ENCODE measurements at places on chromosomes 1 and 21. TPM values are rescaled to one million over a fixed set of nuclear protein-coding genes. Genes with fewer than 3 reads are reported as not detected.
A peak's percentile ranks its signal among the peaks of the same experiment; 100 is the strongest.

DNA sequence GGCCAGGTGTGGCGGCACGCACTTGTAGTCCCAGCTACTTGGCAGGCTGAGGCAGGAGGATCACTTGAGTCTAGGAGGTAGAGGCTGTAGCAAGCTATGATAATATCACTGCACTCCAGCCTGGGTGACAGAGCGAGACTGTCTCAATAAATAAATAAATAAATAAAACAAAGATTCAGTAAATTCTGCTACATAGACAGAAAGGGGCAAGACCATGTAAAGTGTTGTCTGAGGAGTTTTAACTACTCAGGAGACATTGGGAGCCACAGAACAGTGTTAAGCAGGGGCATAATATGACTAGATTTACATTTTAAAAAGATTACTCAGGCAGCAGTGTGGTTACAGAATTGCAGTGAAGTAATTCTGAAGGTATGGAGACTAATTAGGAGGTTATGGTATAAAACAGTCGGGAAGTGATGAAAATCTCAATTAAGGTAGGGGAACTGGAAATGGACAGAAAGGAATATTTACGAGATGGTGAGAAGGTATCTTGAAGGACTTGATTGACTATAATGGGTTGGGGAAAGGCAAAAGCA lies 94.7 kb downstream of the ATP1B1 start:
- H3K36me3 ChIP-seq: no peaks in the 10 kb centered on the region
- no peak overlapping the region for H3K4me3 ChIP-seq
- no peak overlapping the region for H3K27ac ChIP-seq
- no peak for DNase-seq
- no peaks in the 10 kb centered on the region for H3K4me1 ChIP-seq

DNA sequence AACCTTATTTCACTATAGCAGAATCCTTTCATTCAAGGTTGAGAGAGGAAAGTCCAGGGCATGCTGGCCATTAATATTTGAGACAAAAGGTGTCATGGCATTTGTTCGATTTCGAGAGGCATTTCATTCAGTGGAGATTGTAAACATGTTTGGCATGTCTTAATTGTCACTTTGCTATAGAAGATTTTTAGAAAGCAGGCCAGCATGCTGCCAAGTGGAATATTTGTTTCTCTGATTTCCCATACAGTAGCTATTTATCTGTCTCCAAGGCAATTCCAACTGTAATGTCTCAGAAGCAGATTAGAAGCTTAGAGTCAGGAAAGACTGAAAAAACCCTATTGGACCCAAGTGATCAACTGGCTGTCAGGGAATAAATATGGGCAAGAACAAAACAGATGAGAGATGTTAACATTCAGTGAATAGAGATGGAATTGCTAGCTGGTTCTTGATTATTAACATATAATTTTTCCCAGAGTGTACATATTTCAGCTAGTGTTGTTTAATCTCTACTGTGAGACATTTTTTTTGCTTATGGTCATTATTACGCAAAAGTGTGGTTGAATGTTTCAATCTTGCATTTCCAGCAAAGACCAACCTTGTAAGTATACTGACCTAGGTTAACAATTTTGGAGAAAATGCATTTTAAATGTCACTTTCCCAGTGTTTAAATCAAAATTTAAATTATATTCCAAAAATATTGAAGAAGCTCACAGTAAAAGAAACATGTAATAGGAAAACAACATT lies 174.6 kb downstream of the KCNK2 start:
- H3K27ac ChIP-seq: no peak overlapping the region
- H3K4me3 ChIP-seq: no peak overlapping the region
- no peaks in the 10 kb centered on the region for H3K27me3 ChIP-seq
- H3K4me1 ChIP-seq: no peaks in the 10 kb centered on the region
- H3K36me3 ChIP-seq: no peaks in the 10 kb centered on the region
- DNase-seq: no peak

DNA sequence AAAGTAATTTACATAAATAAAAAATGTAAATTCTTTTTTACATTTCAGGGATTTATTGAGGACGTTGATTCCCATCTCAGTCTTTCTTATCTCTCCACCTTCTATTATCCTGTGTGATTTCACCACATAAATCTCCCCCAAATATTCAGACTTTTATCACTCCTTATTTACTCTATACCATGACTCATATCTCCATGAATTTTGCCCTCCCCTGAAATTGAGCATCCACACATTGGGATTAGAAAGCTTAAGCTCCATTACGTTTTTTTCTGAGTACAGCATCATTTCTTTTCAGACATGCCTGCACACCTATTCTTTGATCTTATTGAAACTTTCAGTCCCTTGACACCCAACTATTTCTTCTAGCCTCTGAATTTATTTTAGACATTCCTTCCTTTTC lies 111.2 kb downstream of the IFI44 start:
- H3K4me1 ChIP-seq: no peaks in the 10 kb centered on the region
- no peak overlapping the region for H3K27ac ChIP-seq

Gene ARHGEF19
- total RNA-seq: 6.2 TPM

- no peaks in the 10 kb centered on the region for H3K36me3 ChIP-seq
- no peak overlapping the region for H3K27ac ChIP-seq
- no peaks in the 10 kb centered on the region for H3K4me1 ChIP-seq
- no peak overlapping the region for H3K4me3 ChIP-seq
These were observed 426.6 kb downstream of the OMA1 start for GRCh38 chr1:58119971-58120370.

Gene ARHGEF16
- 0.51 TPM for total RNA-seq

Gene PDPN
- total RNA-seq: not detected

DNA sequence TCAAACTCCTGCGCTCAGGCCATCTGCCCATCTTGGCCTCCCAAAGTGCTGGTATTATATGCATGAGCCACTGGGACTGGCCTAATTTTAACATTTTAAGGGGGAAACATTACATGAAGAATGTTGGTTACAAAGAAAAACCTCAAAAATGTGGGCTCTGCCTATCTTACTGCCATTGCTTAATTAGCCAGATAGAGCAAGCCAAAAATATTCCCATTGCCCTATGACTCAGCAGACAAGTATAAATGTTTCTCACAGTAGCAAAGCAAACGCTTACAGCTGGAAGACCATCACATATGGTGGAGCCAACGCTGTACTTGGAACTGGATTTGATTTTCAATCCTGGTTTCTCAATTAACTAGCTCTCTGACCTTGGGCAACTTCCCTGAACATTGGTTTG lies 502.0 kb downstream of the SMYD3 start:
- H3K27me3 ChIP-seq: no peaks in the 10 kb centered on the region
- no peak for DNase-seq
- no peak overlapping the region for H3K27ac ChIP-seq

Gene MAP7D1
- total RNA-seq: 193 TPM

GRCh38 chr1:66413136-66413837 lies 120.7 kb upstream of the SGIP1 start:
- no peak for DNase-seq
- H3K4me3 ChIP-seq: no peak overlapping the region
- H3K36me3 ChIP-seq: no peaks in the 10 kb centered on the region
- H3K27ac ChIP-seq: no peak overlapping the region

GRCh38 chr1:66723985-66724384 lies 28.3 kb upstream of the DYNLT5 start:
- H3K27me3 ChIP-seq: no peaks in the 10 kb centered on the region
- H3K4me1 ChIP-seq: peaks cover 21% of the 10 kb centered on the region
- H3K36me3 ChIP-seq: no peaks in the 10 kb centered on the region
- H3K4me3 ChIP-seq: no peak overlapping the region

- no peak for DNase-seq
- H3K4me1 ChIP-seq: no peaks in the 10 kb centered on the region
- no peaks in the 10 kb centered on the region for H3K36me3 ChIP-seq
- H3K27ac ChIP-seq: no peak overlapping the region
- no peaks in the 10 kb centered on the region for H3K27me3 ChIP-seq
These were observed 99.7 kb downstream of the SPAG17 start for GRCh38 chr1:118085365-118085764.

Gene CA6
- total RNA-seq: not detected

Gene RO60
- 60.3 TPM for total RNA-seq

DNA sequence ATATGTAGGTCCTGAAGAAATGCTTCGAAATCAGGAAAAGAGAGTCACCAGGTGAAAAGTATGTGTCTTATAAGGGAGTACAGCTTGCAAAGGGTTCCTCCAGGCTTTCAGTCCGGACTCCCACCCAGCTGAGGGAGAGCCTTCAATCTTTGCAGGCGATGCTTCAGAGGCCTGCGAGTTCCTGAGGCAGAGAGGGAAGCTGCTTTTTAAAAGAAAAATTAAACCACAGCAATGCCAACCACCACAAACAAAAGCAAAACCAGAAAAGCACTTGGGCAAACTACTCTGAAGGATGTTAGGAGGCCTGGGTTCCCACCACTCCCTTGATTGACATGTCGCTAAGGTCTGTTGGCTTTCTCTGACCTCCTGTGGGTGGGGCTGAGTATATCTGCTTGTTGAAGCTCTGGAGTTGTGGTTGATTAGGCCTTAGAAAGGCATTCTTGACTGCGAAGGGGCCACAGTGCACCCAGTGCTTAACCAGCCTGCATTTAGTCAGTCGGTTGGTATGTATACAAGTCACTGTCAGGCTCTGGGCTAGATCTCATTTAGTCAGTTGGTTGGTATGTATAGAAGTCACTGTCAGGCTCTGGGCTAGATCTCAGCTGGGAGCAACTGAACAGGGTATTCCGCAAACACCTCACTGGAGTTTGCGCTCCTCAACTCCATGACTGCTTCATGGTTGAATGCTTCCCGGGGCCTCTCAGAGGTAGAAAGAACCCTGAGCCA lies 1.2 kb downstream of the NIPAL3 start:
- H3K4me3 ChIP-seq: peak overlapping the region; percentile 91
- peaks cover 19% of the 10 kb centered on the region for H3K4me1 ChIP-seq
- no peaks in the 10 kb centered on the region for H3K36me3 ChIP-seq
- no peak for DNase-seq
- no peaks in the 10 kb centered on the region for H3K27me3 ChIP-seq

DNA sequence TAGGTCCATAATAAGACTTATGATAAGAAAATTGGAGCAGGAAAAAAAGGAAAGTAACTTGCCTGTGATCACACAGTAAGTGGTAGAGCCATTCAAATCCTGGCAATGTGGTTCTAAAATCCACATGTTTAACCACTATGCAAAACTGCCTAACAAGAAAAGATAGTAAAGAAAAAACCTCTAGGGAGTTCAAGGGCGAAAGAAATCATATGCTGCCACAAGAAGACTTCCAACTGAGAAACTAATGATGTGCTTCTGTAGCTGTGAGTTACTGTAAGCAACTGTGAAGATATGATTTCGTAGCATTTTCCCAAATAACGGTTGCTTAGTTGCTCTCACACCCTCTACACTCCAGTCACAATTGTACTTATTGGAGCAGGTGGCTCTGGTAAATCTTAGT lies 20.9 kb upstream of the LYPLAL1 start:
- H3K36me3 ChIP-seq: no peaks in the 10 kb centered on the region
- H3K4me3 ChIP-seq: no peak overlapping the region
- no peak for DNase-seq
- no peak overlapping the region for H3K27ac ChIP-seq
- H3K4me1 ChIP-seq: no peaks in the 10 kb centered on the region
- H3K27me3 ChIP-seq: no peaks in the 10 kb centered on the region

GRCh38 chr1:225602590-225603206 lies 50.2 kb downstream of the ENAH start:
- peak; percentile 68 for DNase-seq
- H3K27ac ChIP-seq: peak overlapping the region; percentile 39
- H3K27me3 ChIP-seq: no peaks in the 10 kb centered on the region

Gene RBP7
- not detected for total RNA-seq

Gene C1QC
- total RNA-seq: not detected

GRCh38 chr1:231803353-231803752 lies 176.8 kb downstream of the DISC1 start:
- H3K4me3 ChIP-seq: no peak overlapping the region
- H3K4me1 ChIP-seq: peaks cover 5% of the 10 kb centered on the region
- H3K36me3 ChIP-seq: no peaks in the 10 kb centered on the region

- peak; percentile 85 for DNase-seq
- H3K27me3 ChIP-seq: no peaks in the 10 kb centered on the region
These were observed 34.6 kb downstream of the TGFBR3 start for GRCh38 chr1:91851130-91852010.

DNA sequence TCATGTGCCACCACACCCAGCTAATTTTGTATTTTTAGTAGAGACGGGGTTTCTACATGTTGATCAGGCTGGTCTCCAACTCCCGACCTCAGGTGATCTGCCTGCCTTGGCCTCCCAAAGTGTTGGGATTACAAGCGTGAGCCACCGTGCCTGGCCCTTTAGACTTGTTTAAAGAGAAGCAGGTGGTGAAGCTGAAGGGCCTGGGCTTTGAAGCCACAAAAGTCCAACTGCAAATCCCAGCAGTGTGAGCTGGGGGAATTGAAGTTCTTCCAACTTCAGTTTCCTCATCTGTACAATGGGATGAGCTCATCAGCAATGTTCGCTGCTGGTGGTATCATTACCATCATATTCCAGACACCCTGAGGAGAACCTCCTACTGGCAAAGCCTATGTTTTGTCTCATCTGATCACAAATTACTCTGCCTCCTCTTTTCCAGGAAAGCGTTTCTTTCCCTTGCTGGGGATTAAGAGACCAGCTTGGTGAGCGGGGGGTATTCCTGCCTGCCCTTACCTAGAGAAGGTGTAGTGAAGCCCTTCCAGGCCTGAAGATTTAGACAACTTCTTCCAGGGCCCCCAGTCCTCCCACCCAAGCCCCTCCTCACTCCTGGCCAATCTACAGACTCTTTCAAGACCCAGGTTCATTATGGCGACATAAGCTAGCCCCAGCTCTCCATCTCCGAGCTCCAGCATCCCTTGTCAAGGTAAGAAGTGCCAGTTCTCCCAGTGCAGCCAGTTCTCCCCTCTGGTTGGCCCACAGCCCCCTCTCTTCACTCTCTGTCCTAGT lies 2.4 kb upstream of the SHISA4 start:
- no peak overlapping the region for H3K4me3 ChIP-seq
- peaks cover 12% of the 10 kb centered on the region for H3K4me1 ChIP-seq
- DNase-seq: no peak
- H3K36me3 ChIP-seq: no peaks in the 10 kb centered on the region
- H3K27me3 ChIP-seq: no peaks in the 10 kb centered on the region

GRCh38 chr1:113811156-113811887 lies 954 bp downstream of the RSBN1 start:
- no peaks in the 10 kb centered on the region for H3K27me3 ChIP-seq
- H3K27ac ChIP-seq: peak overlapping the region; percentile 40
- peaks cover 26% of the 10 kb centered on the region for H3K4me1 ChIP-seq
- H3K4me3 ChIP-seq: peak overlapping the region; percentile 65

- H3K27ac ChIP-seq: no peak overlapping the region
- DNase-seq: no peak
- no peak overlapping the region for H3K4me3 ChIP-seq
- H3K36me3 ChIP-seq: no peaks in the 10 kb centered on the region
- H3K27me3 ChIP-seq: peaks cover 31% of the 10 kb centered on the region
These were observed 2.8 kb upstream of the KCNA3 start for GRCh38 chr1:110677526-110677925.

- H3K27me3 ChIP-seq: no peaks in the 10 kb centered on the region
- no peak overlapping the region for H3K27ac ChIP-seq
- H3K36me3 ChIP-seq: no peaks in the 10 kb centered on the region
- H3K4me3 ChIP-seq: no peak overlapping the region
- DNase-seq: peak; percentile 46
- peaks cover 7% of the 10 kb centered on the region for H3K4me1 ChIP-seq
These were observed 429.4 kb upstream of the TMPRSS15 start for GRCh38 chr21:18832950-18833349.

- no peak overlapping the region for H3K27ac ChIP-seq
- no peak overlapping the region for H3K4me3 ChIP-seq
- DNase-seq: no peak
- no peaks in the 10 kb centered on the region for H3K4me1 ChIP-seq
- no peaks in the 10 kb centered on the region for H3K27me3 ChIP-seq
These were observed 350.4 kb downstream of the AMY1C start for GRCh38 chr1:104100115-104100514.

- H3K36me3 ChIP-seq: no peaks in the 10 kb centered on the region
- no peak for DNase-seq
- H3K27me3 ChIP-seq: no peaks in the 10 kb centered on the region
- no peak overlapping the region for H3K27ac ChIP-seq
- H3K4me1 ChIP-seq: no peaks in the 10 kb centered on the region
These were observed 12.8 kb upstream of the CTSS start for GRCh38 chr1:150778409-150778808.

Gene TBX15
- not detected for total RNA-seq
